ENCODE measurements at places on chromosomes 1 and 21. TPM values are rescaled to one million over a fixed set of nuclear protein-coding genes. Genes with fewer than 3 reads are reported as not detected.

DNA sequence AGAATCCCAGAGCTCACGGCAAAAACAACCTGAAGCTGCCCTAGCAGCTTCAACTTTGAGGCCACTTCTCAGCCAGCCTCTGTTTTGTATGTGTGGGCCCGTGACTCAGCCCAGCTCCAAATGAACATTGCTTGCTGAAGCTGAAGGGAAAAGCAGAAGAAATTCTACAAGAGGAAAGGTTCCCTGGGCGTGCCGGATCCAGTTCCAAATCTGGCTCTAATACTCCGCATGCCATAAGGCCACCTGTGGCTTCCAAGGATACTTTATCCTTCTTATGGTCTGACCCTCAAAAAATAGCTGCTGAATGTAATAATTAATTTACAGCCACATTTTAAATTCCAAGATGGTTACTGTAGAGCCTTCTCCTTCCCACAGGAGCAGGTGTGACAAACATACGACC lies 24.3 kb downstream of the TSPAN2 start:
- DNase-seq: no peak

NHLH1 gene
- total RNA-seq: 0.41 TPM

MPZ gene
- total RNA-seq: 1.6 TPM

DNA sequence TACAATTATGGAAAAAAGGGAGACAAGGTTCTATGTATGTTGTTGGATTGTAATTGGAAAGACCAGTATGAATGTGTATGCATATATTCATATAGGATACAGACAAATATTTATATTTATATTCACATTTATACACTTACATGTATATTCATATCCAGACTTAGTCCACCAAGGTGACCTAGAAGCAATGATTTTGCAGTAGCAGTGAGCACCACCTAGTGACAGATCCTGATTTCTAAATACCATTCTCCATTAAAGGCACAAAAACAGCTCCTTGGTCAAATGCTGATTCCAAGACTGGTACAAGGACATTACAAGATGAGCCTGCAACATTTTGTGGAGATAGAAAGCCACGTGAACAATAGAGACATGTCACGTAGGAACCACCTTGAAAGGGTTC lies 153.4 kb downstream of the SDCCAG8 start:
- no peak for DNase-seq

- DNase-seq: no peak
Observed at GRCh38 chr1:248611883-248612414, 14.4 kb upstream of the OR2T10 start.

GRCh38 chr1:115251856-115252255 lies 86.2 kb downstream of the NGF start:
- DNase-seq: no peak

RAB3B gene
- total RNA-seq: 7.7 TPM

DNA sequence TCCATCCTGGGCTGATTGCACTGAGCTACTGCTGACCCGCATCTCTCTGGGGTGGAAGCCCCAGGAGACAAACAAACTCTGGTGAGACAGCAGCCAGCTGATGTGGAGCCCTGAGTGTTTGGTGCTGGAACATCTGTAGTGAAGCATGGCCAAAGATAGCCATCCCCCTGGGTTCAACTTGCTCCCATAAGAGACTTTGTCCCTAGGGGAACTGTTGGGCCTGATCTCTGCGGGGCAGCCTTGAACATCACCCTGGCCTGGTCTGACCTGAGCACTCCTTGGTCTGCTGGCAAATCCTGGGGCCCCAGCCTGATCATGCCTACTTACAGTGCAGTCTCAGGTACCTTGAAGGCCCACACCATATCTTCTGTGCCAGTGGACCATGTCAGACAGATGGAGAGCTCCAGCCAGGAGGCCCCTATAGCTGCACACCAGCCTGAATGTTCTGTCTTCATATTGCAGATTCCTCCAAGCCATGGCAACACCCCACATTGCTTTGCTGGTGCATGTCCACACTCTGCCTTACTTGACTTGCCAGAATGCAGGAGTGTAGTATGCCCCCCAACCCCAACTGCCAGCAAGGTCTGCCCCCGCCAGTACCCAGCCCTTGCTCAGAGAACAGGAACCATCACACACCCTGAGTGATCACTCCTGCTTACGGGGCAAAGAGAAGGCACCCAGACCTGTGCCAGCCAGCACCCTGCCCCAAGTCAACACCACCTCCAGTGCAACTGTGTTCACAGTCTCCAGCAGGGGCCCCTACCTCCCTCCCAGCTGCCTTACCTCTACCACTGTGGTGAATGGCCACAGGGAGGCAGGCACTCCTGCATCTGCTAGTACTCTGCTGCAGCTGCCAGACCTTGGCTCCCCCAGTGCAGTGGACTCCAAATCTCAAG lies 690.5 kb upstream of the NR5A2 start:
- no peak for DNase-seq
